ENCODE measurements at places on chromosomes 4 and X.

GRCh38 chrX:9071031-9071650 is 37.2 kb upstream of the FAM9B start:
- DNase-seq: no peak

DNA sequence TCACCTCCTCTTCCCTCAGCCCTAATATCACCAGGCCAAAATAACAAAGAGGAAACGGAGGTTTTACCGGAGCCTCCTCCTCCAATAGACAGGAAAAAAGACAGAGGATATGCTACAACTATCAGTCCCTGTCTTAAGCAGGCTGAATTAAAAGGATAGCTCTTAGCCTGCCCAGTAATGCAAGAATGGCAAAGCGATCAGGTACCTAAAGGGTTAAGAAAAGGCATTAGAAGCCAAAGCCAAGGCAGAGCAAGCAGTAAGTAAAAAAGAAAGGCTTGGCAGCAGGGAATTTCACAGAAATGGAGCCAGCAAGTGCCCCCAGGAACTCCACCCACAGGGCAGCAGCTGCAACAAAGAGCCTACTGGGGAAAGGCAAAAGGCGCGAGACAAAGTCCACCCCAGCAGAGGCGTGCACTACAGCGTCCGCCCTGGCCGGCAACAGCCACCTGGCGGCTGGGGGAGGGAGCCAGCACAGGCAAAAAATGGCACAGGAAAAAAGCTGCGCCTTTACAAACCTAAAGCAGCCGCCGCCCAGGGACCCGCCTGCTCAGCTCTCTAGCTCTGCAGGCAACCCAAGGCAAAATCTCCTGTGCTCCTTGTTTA is 220.6 kb upstream of the ZC4H2 start:
- DNase-seq: no peak

- DNase-seq: no peak
Observed at GRCh38 chr4:151690876-151691275, 69.9 kb downstream of the GATB start.

DNA sequence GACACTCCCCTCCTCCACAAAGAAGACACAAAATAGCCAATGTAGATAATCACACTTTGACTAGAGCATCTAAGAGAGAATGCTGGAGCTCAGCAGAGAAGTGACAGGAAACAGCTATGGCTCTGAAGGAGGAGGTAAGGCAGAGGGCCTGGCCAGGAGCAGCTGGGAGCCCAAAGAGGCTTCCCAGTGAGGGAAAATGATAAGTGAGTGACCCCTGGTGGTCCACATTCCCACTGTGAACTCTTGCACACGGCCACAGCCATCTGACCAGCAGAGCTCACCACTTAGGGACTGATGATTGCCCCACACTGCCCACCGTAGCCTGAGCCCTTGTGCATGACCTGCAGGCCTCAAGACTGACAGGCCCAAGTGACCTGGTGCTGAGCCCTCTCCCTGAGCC is 162.7 kb upstream of the GALNTL6 start:
- no peak for DNase-seq

GRCh38 chr4:182812916-182813315 is 104.3 kb downstream of the DCTD start:
- DNase-seq: no peak

DNA sequence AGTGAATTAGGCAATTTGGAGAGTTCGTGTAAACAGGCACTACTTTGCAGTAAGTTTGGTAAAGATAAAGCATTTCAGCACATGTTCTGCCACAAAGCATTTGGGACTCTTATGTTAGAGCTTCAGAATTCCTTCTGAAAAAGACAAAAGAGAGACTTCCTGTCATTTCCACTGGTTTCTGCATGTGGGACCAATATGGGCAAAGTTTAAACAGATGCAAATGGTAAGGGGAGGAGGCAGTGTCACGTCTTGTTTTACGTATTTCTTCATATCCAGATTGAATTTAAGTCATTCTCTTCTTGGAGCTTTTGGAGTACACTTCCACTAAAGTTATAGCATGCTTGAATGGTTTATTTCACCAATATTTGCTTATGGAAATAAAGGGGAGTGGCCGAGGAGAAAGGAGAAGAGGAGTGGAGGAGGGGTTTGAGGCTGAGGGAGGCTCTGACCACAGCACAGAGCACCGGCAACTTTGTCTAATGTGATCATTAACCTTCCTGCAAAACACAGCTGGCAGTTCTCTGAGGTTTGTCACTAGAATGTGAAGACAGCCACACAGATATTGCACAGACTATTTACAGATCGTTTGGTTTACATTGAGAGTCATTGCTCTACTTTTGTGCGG is at the start of gene APELA:
Gene APELA (plus strand): TSS at position 479 of the 625 bp plus-strand sequence. CDS start 154 bp downstream, outside the sequence.
- no peak for DNase-seq

DNA sequence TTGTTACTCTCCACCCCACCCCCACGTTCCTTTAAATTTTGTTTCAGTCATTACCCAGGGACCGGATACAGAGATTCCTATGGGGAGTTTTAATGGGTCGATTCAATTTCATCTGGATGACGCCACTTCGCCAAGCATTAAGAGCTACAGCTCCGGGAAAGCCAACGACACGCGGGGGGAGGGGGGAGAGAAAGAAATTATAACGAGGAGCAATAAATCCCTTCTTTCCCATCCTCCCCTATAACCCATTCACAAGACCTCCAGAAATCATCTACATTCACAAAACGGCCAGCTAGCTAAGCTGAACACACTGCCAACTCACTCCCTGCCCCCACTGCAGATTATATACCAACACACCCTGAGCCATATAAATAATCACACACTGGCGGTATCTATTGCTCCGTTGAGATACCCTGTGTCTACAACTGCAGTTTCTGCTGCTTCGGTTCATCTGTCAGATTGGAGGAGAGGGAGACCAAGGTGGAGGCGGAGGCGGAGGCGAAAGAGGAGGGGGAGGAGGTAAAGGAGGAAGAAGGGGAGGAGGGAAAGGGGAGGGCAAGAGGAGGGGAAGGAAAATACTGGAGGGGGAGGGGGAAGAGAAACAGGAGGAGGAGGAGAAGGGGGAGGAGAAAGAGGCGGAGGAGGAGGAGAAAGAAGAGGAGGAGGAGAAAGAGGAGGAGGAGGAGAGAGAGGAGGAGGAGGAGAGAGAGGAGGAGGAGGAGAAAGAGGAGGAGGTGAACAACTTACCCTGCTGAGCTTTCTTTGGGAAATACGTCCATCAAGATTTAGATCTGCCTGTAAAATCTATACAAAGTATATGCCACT is 113.9 kb upstream of the VAMP7 start:
- DNase-seq: no peak

DNA sequence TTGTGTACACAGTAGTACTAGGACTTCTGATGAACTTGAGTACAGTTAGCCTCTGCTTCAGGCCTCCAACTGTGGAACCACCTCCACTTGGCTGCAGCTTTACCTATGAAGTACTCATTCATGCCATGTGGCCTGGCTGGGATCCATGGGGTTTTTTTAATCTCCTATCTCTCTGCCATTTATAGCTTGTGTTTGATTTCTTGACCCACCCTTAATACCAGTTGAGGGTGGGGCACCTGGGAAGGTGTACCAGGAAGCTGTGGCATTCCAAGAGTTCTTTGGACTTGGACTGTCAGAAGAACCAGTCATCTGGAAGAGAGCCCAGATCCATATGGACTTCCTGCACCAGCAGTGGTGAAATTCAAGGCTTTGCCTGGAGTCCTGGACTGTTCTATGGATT is 230.1 kb downstream of the SHROOM3 start:
- DNase-seq: no peak

DNA sequence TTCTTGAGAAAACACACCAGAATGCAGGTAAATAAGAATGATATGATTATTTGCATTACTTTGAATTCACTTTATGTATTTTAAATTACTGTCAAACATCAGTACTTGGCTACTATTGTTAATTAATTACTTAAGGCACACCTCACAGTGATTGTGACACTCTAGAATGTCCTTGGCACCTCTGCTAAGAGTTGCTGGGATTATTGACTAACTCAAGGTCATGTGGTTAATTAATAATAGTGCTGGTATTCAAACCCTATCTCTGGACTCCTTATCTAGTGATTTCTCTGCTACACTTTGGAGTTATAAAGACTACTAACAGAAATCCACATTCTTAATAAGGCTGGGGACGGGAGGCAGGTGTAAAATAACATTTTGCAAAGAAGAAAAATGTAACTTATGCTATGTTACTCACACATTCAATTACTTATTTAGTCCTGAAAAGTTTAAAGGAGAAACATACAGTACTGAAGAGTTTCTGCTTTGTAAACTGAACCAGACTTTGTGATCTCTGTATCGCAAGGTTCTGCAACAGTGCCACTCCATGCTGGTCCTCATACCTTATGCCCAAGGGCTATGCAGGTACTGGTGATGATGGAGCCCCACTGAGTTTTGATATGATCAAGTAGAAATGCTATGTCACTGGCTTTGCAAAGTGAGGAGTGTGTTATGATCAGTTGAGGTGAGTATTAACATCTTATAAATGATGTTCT is 242.7 kb downstream of the MID1IP1 start:
- DNase-seq: no peak

DNA sequence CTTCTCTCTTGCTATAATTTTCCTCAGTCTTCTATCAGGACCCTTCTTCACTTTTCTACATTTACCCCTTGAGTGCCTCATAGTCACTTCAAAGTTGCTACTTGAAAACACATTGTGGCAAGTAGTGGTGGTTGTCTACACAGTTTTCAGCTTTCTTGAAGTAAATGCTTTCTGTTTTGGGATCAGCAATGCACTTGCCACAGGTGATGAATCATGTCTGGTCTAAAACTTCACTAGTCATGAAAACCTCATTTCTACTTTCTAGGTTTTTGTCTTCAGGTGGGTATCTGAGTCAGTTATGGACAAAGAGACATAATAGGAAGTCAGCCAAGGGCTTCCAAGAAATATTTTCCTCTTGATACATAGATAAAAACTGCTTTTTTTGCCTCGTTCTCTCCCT is 359.2 kb downstream of the CCSER1 start:
- no peak for DNase-seq

GRCh38 chr4:17785858-17786257 is 4.4 kb upstream of the FAM184B start:
- DNase-seq: no peak

- no peak for DNase-seq
Observed at GRCh38 chrX:154748712-154749339, 2.1 kb downstream of the GAB3 start.

GRCh38 chrX:84320614-84321013 is 132.6 kb upstream of the RPS6KA6 start:
- DNase-seq: no peak

- DNase-seq: no peak
Observed at GRCh38 chrX:53281321-53281822, at the start of gene IQSEC2. Gene IQSEC2 (minus strand): TSS chrX:53281584.

- DNase-seq: no peak
Observed at GRCh38 chrX:40207626-40208025, 109.9 kb upstream of the BCOR start.

DNA sequence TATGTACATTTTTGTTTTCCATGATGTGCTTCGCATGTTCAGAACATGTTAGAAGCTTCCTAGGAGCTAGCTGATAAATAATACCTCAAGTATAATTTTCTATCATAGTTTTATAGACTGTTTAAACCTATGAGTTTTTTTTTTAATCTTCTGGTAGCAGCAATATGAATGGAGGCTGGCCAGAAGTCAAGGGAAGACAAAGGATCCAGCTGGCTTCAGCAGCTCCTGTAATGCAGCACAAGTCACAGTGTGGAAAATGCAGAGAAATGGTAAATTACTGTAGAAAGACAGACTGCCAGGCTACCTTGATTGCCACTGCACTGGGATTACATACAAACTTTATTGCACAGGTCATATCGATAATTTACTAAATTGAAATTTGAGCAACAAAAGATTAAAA is 537.9 kb downstream of the IQCM start:
- no peak for DNase-seq

GRCh38 chr4:72761368-72762038 is 192.5 kb upstream of the ADAMTS3 start:
- DNase-seq: no peak

- no peak for DNase-seq
Observed at GRCh38 chr4:42570221-42570620, 86.7 kb downstream of the ATP8A1 start.

DNA sequence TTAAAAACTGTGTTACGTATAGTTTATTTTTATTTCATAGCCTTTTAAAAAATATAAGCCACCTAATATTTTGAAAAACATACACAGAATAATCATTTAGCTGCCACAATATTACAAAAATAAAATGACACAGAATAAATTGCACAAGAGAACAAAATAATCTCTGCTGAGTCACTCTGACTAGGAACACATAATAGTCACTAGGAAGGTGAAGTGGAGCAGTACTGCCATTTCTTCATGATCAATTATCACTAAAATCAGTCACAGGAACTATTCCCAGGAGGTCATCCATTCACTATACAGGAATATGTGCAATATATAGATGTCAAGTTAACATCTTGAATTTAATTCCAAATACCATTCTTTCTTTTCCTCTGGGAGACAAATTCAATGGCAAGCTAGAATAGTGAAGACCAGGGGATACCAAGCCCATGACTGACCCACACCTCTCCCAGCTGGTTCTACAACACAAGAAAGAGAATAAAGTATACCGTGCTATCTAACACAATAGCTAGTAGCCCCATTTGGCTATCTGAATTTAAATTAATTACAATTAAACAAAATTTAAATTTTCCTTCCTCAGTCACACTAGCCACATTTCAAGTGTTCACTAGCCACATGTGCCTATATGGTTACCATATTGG is 5.9 kb downstream of the SMIM43 start:
- DNase-seq: no peak

GRCh38 chr4:182521011-182521410 is 277.8 kb downstream of the TENM3 start:
- DNase-seq: no peak

DNA sequence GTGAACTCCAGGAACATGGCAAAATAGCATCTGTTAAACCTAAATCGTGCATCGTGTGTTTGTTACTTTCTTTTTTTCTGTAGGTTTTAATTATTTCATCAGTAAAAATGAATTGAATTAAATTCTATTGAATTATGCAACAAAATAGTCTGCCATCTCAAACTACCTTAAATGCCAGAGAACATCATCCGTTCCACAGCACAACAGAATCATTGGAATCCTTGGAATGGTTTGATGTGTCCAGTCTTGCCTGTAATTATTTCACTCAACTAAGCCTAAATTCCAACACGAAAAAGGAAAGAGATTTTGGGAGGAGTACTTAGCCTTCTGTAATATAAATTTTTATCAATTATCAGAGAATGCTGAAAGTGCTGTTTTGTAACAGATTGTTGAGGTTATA is 17.1 kb upstream of the SLC7A11 start:
- no peak for DNase-seq

DNA sequence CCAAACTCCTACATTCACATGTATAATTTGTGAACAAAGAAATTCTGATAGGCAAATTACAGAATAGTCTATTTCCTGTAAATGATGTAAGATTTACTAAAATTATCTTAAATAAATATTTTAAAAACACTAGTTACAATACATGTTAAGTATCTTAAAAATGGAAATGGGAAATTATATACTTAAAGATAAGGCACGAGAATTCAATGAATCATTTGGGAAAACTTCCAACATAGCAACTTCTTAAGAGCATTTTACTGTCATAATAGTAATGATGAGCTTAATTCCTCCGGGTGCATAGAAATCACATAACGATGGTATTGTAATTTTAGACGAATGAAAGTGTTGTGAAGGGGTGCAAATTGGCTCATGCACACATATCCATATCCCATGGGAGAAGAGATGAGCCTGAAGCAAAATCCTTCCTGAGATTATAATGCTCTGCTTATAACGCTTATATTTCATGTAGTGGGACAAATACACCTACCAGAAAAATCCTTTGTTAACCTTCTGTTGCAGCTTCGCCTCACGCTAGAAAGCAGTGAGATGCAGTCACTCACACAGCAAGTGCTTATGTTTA is 873.5 kb downstream of the PDHA2 start:
- DNase-seq: no peak

- no peak for DNase-seq
Observed at GRCh38 chrX:44489515-44489914, 53.1 kb downstream of the FUNDC1 start.

GRCh38 chrX:47143894-47144625 is 442 bp downstream of the NDUFB11 start:
- DNase-seq: no peak

All from stimulated activated CD4-positive, alpha-beta T cell treated with anti-CD3 and anti-CD28 coated beads, Interleukin-1b, Interleukin-23, amount 100 ng/mL, for 1 hour (primary cell).